ENCODE measurements at places on chromosomes 1 and 21.

- DNase-seq, result no peak
Observed at GRCh38 chr1:42753070-42753469, 13.0 kb upstream of the CLDN19 start.

DNA sequence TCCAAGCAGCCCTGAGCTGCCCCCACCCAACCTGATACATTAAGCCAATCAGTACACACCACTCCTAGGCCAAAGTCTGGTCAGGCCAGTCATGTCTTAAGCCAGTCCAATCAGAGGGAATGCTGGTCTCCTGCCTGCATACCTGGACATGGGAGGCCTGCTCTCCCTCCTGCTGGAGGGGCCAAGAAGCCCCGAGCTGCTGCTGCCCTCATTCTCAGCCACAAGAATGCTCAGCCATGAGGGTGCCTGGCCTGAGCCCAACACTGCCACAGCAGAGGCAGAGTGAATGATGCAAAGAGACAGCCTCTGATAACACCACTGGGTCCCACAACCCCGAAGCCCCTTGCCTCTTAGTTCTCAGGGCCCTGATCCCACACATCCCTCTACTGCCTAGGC lies 23.0 kb downstream of the CHD5 start:
- DNase-seq, result no peak

DNA sequence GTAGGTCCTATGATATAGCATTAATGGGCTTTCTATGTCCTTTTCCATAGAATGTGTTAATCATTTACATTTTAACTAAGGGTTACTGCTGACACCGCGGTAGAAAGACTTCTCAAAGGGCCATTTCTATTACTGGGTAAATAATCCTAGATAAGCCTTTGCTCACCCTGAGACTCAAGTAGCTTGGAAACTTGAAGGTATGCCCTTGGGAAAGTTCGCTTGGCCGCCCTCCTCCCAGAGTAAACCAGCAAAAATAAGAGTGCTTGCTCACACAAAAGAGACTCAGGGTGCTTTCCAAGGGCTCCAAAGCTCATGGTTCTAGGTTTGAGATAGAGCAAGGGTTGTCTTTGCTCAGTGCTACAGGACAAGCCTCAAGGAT lies 85.8 kb upstream of the TMPRSS2 start:
- DNase-seq, result no peak

DNA sequence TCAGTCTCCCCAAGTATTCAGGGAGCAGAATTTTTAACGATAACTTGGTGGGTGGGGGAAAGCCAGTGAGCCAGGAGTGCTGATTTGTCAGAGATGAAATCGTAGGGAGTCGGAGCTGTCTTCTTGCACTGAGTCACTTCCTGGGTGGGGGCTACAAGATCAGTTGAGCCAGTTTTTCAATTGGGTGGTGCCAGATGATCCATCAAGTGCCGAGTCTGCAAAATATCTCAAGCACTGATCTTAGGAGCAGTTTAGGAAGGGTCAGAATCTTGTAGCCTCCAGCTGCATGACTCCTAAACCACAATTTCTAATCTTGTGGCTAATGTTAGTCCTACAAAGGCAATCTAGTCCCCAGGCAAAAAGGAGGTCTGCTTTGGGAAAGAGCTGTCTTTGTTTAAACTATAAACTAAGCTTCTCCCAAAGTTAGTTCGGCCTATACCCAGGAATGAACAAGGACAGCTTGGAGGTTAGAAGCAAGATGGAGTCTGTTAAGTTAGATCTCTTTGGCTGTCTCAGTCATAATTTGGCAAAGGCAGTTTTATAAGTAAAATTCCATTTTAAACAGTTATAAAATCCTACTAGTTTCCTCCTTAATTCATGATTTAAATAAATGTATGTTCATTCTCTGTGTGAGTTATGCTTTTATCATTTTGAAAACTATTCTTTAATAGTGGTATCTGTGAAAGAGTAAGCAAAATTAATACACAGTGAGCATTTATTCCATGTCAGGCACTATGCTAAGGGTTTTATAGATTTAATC lies 51.7 kb downstream of the SLC16A1 start:
- peak; percentile 42 for DNase-seq

DNA sequence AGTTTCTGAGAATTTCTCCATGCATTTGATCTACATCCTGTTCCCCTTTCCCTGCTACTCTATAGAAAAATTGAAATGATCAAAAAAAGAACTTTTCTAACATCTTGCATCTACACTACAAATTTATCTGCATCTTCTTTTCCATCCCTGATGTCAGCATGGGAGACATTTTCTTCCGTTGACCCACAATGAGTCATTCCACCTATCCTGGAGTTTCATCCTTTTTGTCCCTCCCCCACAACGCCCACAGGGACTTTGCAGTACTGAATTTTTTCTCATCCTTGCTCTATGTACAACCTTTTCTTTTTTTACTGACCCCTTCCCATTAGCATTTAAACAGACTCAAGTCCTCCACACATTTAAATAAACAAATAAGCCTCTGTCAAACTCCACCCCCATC lies 112.2 kb upstream of the MROH9 start:
- no peak for DNase-seq

Data from stimulated activated CD4-positive, alpha-beta T cell treated with anti-CD3 and anti-CD28 coated beads, Interleukin-15, amount 100 ng/mL, for 48 hours (primary cell).